KBM-7 (cell line): ENCODE measurements at places on chromosomes 5 and 9.

- no peak for DNase-seq
Observed at GRCh38 chr9:38024036-38024681, 44.9 kb downstream of the SHB start.

GRCh38 chr9:94676446-94677131, 37.3 kb upstream of the FBP1 start:
- DNase-seq, result no peak

DNA sequence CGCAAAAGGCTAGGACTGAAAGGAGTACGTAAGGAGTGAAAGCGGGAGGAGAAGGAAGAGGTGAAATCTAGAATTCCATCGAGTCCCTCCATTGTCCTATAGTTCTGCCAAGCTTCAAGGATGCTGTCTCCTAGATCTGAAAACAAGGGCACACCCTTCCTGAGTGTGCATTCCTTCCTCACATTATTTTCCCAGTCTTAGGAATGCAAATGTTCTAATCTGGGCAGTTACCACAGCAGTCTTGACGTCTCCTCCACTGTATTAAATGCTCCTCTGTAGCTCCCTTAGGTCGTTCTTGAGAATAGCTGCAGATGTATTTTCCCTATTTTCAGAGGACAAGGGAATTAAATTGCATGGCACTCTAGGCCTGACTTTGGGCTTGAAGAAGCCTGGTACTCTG, 127.6 kb downstream of the SLIT3 start:
- no peak for DNase-seq

DNA sequence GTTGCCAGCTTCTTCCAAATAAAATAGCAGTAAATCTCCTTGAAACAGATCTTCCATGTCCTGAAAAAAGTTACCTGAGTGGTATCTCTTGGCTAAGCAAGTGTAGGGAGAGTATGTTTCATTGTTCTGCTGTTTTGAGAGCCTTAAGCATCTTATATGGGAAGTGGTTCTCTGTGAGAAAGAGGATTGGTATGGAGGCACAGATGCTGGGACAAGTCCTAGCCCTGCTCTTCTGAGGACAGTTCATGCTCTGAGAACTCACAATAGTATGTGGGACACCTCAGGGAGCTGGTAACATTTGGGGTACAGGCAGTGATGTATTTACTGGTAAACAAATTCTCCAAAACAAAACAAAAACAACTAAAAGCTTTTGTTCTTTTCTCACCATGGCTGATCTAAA, 2.0 kb downstream of the PPP3R2 start:
- no peak for DNase-seq

GRCh38 chr5:5191906-5192305, 51.8 kb downstream of the ADAMTS16 start:
- DNase-seq, result no peak
